ENCODE measurements at places on chromosomes 2 and 18.

DNA sequence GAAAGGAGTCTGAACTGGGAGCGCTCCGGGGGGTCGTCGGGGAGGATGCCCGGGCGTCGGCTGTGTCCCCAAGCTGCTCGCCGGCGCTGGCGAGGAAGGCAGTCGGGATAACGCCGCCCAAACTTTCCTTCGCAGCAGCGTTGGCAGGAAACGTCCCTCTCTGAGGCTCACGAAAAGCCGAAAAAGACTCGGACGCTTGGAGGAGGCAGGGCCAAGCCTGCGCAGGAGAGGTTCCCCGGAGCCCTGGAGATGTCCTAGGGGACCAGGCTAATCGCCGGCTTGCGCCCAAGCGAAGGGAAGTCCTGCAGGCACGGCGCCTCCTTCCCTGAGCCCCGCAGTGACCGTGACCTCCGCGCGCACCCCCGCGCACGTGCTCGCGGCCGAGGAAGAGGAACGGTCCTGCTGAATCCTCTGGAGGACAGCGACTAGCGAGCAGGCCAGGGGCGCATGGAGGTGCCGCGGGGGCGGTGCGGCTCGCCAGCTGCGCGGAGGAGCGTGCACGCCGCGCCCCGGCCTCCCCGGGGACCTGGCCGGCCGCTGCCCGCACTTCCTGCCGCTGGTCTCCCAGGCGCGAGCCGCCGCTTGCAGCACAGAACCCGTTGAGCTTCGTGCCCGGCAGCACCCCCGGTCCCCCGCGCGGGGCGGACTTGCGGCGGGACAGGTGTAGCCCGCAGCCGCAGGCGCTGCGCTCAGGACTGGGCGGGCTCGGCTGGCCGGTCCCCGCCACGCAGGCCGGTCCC is at the start of gene SH3RF3:
Gene SH3RF3 (plus strand): TSS at position 590 of the 740 bp plus-strand sequence.
- DNase-seq: peak; percentile 20

DNA sequence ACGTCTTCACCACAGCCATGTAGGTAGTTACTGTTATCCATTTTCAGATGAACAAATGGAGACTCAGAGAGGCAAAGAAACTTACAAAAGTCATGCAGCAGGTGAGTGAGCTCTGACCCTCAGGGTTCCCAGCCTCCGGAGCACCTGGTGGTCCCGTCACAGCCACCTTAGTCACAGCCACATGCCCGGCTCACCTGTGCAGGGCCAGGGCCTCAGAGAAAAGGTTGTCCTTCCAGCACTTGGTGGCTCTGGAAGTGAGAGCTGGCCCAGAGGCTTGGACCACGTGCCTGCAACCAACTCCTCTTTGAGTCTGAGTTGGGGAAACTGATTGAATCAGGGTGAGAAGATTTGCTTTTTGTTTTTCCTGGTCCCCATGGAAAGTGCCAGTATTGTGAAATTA is 189.3 kb downstream of the GLI2 start:
- no peak for DNase-seq

DNA sequence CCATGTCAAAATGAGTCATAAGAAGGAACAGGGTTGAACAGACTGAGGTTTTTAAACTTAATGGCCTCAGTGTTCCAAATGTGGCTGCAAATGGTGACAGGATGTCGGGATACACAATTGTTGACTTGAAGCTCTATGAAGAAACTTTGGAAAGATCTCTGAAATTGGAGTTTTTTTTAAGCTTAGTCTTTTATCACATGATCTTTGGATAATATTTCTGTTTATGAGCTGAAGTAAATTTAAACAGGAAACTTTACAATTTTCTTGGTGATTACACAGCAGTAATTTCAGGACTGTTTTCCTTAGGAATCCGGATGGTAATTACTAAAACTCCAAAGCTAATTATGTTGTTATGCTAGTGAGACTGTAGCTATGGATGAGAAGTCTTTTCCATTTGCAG is 199.1 kb upstream of the NRXN1 start:
- DNase-seq: no peak

DNA sequence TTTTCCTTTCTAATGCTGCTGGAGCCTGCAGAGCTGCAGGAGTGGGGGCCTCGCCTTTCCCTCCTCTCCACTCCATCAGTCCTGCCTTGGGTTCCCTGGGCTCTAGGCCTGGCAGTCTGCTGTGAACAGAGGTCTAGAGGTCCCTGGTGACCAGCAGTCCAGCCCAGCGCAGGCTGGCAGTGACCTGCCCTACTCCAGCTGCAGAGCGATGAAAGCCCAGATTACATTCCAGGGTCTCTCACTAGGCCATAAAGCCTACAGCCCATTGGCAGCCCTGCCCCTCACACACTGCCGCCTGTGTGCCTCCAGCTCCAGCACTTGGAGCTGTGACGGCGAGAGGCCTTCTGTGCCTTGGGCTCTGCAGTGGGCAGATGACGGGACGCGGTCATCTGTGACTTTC is 14.8 kb upstream of the MAL start:
- no peak for DNase-seq

DNA sequence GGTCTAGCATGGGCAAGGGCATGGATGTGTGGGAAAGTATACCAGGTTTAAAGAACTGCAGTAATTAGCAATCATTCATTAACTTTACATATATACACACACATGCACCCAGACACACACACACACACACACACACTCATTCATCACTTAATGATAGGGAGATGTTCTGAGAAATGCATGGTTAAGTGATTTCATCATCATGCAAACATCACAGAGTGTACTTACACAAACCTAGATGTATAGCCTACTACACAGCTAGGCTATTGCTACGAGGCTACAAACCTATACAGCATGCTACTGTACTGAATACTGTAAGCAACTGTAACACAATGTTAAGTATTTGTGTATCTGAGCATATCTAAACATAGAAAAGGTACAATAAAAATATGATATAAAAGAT is 83.6 kb downstream of the COLEC12 start:
- no peak for DNase-seq

GRCh38 chr18:11070593-11070992 is 78.8 kb downstream of the PIEZO2 start:
- DNase-seq: no peak

- no peak for DNase-seq
Measured at GRCh38 chr2:177830881-177831386, 241.6 kb downstream of the PDE11A start.

DNA sequence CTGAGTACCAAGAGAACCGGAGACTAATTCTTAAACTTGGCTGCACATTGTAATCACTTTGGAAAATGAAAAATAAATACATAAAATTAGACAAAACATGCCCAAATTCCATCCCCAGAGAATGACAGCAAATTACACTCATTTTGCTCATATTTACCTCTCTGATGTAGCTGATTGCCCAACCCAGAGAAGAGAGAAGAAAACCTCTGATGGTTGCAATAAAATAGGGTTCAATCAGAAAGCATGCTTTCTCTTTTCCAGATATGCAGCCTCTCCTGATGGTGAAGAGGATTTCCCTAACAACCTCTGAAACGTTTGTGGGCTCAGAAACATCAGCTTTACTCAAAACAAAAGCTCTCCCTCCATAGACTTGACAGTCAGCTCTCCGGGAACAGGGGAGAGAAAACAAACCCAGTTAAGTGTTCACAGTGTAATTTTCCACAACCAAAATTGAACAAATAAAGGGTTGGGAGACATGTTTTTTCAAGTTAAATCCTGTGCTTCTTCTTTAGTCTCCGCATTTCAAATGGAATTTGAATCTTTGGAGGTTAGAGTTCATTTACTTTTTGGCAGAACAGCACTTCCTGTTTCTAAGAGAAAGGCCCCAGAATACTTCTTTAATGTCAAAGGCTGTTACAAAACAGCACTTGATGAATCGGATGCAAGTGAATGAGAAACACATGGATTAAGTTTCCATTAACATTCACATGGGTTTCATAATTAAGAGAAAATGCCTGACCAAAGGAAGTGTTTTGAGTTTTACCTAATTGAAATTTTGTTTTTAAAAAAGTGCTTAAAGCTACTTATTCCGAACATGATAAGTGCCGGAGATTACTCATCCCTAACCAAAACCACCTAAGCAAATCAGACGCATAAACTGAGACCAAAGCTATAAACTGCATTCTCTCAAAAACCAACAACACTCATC is 570.1 kb upstream of the SYT4 start:
- DNase-seq: no peak

DNA sequence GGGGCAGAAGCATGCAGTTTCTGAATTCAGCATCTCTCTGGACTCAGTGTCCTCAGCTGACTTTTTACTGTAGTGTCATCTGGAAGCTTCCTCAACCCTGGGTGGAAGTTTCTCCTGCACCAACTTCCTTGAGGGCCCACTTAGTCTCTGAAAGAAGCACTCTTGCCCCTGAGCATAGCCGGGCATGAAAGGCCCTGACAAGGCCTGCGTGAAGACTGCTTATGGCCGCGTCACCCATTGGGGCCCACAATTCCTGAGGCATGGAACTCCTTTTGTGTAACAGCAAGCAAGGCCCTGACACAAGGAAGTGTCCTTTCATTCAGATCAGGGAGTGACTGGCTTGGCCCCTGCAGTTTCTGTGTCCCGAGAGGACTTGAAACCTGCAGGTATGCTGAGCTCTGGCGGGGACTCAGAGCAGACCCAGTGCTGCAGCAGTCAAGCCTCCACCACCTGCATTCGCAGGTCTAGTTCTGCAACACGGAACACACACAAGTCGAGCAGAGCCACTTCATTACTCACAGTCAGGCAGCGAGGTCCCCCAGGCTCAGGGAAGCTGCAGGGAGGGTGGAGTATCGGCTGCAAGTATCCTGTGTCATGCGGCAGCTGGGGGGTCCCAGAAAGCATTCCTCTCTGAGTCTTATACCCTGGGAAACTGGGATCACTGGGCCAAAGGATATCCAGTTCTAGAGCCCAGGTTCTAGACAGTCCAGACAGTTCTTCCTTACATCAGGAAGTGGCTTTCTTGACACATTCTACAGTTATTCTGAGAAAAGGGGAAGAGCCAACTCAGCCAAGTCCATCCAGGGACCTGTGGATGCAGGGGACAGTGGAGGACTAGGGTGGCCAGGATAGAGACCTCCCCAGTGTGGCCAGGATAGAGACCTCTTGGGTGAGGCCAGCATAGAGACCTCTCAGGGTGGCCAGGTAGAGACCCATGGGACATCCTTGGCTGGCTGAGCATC is 35.6 kb upstream of the PRLH start:
- no peak for DNase-seq

DNA sequence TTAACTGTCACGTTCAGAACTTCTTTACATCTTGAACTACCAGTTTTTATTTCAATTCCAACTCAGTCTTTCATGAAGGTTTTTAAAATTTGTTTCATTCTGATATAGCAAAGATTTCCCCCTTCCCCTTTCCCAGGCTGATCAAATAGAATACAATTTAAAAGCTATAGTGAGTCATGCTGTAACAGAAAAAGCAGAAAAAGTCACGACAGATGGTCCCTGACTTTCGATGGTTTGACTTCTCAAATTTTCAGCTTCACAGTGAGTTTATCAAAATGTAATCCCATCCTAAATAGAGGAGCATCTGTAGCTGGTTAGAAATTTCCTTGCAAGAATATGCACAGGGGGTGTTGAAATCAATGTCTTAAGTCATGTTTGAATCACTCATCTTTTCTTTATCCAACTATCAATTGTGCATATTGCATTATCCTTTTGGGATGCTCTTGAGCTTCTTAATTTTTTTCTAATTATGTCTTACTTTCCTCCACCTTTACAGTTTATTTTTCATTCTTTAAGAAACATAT is 500.3 kb downstream of the LRP1B start:
- no peak for DNase-seq

- DNase-seq: no peak
Measured at GRCh38 chr2:237889016-237889415, 29.6 kb downstream of the RAMP1 start.

DNA sequence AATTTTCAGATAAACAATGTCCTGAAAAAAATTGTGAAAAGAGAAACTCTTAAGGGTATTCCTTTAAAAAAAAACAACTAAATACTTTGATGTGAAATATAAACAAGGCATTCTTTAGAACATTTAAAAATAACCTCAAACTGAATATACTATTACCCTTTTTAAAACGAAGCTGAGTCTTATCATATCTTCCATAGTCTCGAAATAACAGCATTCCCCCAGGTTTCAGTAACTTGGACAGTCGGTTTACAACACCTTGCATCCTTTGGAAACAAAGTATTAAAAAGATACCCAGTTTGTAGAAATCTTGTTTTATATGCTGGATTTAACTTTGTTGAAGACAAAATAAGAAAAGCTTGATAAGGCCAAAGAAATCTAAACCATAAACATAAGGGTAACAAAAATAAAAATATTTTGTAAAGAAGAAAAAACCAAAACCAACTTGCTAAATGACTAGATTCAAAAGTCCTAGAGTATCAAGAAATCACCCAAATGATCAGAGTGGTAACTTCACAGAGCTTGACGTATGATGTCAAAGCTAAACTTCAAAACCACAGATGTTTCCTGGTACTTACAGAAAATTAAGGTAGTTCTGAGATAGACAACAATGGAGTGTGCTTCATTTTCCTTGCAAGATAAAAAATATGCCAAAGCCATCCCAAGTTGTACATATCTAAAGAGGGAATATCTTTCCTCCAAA is 107.8 kb downstream of the METTL8 start:
- DNase-seq: no peak

DNA sequence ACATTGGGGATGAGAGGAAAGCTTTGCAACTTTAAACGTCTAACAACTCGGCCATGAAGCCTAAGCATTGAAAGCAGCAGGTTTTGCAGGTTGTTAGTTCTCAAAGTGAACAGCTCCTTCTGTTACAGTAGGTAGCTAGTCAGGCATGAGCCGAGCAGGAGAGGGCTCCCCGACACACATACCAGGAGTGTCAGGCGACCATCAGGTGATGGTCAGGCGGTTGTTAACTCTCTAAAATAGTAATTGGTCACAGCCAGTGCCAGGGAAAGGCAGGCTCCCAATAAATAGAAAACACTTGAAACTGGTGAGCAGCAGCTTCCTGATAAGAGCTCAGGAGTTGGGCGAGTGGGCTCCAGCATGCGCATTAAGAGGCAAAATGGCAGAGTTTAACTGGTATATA is 53.5 kb upstream of the DAPL1 start:
- no peak for DNase-seq

GRCh38 chr2:136133176-136133575 is 15.2 kb upstream of the CXCR4 start:
- DNase-seq: no peak

DNA sequence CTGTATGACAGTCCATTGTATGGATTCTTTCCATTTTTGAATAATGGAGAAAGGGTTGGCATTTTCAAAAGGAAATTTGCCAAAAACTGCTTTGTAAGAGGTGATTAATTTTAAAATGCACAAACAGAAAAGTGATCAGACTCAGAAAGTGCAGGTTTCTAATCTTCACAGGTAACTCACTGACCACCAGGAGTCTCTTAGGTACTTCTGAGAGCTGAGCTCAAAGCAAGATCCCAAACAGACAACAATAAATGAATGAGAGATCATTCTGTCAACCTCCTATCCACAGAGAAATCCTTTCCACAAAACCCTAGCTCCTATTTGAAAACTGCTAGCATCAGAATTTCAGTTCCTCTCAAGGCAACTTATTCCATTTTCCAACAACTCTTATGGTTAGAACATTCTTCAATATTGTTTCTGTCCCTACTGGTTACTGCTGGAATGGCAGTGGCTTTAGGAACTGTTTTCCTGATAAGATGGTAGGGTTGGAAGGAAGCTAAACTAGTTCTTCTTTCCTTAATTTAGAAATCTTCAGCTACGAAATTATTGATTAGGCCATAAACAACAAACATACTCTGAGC is 20.6 kb upstream of the HAAO start:
- no peak for DNase-seq

GRCh38 chr18:30486856-30487255 is 555.7 kb downstream of the DSC3 start:
- no peak for DNase-seq

GRCh38 chr2:52794581-52794980 is 973.0 kb upstream of the CHAC2 start:
- no peak for DNase-seq

Measured in head of caudate nucleus (tissue), 42 donors.